ENCODE measurements at places on chromosomes 4 and X.

- peak; percentile 11 for DNase-seq
Measured at GRCh38 chr4:2256156-2256731, 5.7 kb downstream of the MXD4 start.

GRCh38 chr4:81963763-81964020 lies 410.1 kb downstream of the HNRNPD start:
- no peak for DNase-seq

DNA sequence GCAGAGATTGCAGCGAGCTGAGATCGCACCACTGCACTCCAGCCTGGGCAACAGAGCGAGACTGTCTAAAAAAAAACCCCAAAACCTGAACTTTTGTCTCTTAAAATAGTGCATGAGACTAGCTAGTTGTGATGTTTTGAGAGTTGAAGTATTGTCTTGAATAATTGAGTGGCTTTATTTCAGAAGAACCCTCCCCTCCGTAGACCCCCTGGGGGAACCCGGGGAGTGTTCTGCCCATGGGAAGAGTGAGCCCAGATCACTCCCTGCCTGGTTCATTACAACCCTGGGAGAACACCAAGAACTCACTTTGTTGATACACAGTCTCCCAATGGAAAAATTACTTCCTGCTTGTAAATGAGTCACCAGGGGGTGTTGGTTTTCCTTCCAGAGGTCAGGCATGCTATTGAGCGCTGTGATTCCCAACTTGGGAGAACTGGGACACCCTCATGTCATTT lies 65.3 kb upstream of the SHISA3 start:
- no peak for DNase-seq

DNA sequence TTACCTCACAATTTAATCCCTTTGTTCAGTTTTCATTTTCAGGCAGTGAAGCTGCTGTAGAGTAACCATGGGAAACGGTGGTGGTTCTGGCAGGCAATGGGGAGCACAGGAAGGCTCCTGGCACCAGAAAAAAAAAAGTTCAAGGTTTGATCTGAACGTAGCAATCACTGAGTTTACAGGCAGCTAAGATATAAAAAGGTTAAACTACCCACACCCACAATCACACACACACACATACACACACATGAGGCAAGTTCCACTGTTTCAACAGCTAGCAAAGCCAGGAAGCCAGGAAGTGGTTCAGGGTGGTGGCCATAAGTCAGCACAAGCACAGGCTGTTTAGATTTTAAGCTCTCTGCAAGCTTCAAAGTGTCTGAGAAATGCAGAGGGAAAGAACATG lies at the start of gene SULT1B1:
Gene SULT1B1, minus strand, starts transcription at position 166 of the 400 bp plus-strand sequence. CDS start 5,403 bp downstream, outside the sequence.
- peak; percentile 46 for DNase-seq

DNA sequence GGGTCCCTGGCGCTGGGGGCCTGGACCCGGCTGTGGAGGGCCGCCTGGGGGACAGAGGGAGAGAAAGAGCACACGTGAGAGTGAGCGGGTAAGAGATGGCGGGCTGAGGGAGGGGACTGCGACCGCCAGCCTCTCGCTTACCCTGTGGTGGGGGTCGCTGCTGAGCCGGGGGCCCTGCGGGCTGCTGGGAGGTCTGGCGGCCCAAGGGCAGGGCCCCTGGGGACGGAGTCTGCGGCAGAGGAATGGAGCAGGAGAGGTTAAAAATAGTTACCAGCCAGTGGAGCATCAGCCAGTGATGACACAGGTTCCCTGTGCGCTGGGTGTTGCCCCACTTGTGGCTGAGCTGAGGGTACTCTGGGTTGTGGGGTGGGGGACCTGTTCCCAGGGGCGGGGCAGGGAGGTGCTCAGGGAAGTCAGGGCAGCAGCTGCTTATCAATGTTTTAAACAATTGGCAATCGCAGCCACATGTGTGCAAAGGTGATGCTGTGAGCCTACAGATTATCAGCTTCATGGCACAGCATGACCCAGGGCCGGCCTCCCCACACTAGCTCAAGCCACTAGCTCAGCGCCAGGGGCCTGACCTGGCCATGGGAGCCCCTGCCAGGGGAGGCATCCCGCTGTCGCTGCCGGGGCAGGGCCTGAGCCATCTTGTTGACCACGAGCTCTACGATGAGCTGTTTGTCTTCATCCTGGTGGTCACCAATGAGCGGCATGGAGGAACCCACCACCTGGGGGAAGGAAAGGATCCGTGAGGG lies 7.5 kb upstream of the TIMP1 start:
- DNase-seq = peak; percentile 16

- DNase-seq = no peak
Measured at GRCh38 chr4:613126-613525, 12.2 kb upstream of the PDE6B start.

DNA sequence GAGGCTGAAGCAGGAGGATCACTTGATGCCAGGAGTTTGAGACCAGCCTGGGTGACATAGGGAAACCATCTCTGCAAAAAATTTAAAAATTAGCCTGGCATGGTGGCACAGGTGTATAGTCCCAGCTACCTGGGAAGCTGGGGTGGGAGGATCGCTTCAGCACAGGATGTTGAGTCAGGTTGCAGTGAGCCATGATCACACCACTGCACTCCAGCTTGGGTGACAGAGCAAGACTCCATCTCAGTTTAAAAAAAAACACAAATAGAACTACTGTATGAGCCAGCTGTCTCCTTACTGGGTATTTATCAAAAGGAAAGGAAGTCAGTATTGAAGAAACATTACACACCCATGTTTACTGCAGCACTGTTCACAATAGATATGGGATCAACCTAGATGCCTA lies 138.7 kb downstream of the RAP1GDS1 start:
- no peak for DNase-seq

DNA sequence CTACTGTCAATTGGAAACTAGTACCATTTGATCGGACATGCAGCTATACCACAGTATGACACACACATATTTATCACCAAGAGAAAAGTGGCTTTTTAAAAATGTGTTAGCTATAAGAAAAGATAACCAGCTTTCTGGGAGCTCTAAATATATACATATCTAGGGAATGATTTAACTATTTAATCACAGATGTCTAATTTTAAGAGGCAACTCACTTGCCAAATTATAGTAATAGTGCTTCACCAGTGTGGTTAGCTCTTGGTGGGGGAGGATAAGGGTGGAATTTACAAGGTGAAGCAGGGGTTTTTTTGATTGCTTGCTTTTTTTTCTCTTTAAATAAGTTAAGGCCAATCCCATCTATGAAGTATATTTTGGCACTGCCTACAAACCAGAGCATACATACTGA lies 547.7 kb upstream of the DIPK2B start:
- no peak for DNase-seq

DNA sequence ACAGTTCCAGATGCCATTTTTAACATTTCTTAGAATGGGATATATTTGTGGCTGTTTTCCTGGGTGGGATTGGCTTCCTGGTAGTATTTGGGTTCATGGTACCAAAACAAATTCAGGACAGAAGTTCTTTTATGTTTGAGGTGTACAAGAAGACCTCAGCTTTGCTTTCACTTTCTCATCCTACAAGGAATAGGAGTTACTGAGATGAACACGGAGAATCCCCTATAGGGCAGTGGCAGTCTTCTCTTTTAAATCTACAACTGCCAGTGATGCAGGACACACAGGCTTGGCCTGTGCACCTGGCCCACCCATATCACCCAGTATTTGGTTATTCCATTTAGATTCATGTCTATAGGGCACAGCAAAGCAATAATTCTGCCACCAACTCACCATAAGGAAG lies 35.2 kb downstream of the SLC10A7 start:
- DNase-seq = no peak

DNA sequence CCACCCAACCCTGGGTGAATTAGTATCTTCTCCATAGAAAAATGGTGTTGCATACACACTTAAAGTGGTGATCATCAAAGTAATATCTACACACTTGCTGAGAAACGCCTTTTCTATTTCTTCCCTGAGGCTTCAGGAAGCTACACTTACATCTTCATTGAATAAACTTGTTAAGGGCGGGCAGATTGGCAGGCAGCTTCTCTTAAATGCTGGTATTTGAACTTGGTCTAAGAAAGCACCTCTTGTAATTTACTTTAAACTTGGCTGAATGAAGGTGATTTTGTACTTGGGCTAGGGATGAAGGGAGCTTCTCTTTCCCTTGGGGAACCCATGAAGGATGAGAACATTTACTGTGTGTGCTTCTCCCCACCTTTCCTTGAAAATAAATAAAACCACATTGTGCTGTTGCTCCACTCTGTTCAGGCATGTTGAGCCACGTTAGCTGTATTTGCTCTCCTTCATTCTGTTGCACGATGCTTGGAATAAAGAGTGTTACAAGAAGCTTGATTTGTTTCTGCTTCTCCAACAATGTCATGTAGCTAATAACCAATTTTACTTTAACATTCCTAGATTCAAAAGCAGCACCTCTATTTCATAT lies 430.1 kb downstream of the ANKRD50 start:
- no peak for DNase-seq

DNA sequence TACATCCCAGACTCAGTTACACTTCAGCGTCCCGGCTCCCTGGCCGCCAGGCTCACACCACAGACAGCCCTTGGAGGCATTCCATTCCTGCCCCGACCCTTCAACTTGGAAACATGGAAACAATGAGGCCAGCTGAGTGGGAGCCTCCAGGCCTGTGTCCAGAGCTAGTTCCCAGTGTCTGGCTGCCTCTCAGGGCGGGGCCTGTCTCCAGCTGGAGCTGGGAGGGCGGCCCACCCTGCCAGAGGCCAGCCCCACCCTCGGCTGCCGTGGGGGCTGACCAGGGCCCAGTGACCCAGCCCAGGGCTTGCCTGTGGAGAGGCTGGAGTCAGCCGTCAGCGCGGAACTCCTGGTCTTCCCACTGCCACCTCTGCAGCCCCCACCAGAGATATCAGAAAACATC lies 37.4 kb upstream of the SPON2 start:
- DNase-seq = no peak

GRCh38 chr4:99642725-99643489 lies 14.7 kb downstream of the C4orf54 start:
- no peak for DNase-seq

DNA sequence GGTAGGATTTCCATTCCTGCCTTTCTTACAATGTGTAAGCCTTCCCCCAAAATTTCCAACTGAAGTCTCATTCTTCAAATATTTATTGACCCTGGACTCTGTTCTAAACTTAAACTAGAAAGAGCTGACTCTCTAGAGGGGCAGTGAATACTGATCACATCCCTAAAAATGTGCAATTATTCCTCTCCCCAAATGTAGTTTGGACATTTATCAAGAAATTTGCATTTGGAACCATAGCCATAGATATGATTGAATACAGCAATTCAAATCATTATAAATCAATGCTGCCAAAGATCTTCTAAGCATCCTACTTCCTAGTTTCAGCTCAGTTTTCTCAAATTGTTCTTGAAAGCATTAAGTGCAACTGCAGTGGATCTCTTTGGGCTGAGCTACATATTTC lies 525.7 kb downstream of the RAB28 start:
- no peak for DNase-seq

- no peak for DNase-seq
Measured at GRCh38 chrX:2549876-2550275, 49.1 kb upstream of the DHRSX start.

DNA sequence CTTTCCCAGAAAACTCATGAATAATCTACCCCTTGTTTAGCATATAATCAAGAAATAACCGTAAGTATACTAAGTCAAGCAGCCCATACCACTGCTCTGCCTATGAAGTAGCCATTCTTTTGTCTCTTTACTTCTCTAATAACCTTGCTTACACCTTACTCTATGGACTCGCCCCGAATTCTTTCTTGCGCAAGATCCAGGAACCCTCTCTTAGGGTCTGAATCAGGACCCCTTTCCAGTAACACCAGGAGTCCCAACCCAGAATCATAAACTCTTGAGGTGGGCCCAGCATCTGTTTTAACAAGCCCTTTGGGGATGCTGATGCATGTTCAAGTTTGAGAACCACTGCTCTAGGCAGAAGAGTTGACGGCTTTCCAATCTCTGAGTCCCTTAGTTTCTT lies 119.6 kb downstream of the BEND2 start:
- DNase-seq = no peak

DNA sequence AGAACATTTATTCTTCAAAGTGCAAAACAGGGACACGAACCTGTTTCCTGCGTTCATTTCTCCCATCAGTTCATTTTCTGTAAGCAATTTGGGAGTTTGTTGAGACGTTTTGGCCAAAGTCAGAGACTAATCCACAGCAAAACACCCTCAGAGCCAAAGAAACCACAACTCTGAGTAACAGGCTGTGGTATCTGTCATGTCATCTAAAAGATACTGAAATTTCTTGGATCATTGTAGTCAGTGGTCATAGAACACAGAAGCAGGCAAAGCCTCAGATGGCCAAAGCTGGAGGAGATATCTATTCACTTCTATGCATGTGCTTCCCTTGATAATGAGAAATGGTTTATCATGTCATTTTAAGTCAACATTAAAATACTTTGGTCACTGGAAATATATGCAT lies 485.6 kb upstream of the GALNT7 start:
- DNase-seq = no peak

- no peak for DNase-seq
Measured at GRCh38 chr4:152870606-152871005, 65.5 kb upstream of the FHDC1 start.

DNA sequence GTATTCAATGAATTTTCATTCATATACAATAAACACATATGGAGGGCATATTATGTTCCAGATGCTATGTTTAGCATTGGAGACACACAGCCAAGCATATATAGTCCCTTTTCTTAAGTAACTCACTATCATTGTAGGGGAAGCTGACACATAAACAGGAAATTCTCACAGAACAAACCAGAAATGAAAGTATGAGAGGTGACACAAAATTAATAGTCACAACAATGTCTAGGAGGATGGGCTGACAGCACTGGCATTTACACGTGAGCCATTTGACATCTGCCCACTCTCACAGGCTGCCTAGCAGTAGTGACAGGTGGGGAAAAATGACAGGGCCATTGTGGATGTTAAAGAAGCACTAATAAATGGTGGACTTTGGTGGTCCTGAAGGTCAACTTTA lies 2.6 kb upstream of the CNOT6L start:
- DNase-seq = peak; percentile 32

DNA sequence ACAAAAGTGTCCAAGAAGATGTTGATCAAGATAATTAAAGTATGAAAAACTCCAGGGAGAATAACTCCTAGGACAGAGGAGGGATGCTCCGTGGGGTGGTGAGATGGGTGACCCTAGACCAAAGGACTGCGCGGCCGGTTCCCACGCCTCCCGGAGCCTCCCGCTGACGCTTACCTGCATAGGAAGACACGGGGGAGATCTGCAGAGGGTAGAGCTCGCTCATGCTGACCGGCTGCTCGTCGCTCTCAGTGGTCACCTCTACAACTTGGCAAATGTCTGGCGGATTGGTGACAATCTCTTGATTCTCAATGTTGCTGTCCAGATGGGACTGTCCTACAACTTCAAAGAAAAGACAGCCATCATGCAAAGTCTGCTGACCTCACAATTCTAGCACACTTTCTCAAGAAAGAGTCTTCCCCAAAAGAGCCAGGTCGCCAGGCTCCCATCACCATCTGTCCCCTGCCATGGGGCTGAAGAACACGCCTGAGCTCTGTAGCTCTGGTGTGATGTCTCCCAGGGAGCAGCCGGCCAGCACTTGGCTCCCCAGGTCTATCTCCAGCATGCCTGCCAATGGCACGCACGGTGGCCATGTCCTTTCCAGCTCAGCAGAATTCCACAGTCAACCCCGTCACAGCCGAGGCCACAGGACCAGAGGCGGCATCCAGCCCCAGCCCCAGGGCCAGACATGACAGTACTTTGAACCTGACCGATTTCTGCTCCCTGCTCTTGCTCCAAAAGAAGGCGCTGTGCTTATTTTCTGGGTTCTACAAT lies 75.4 kb downstream of the IRF2 start:
- DNase-seq = no peak

- no peak for DNase-seq
Measured at GRCh38 chr4:145791988-145792387, 112.0 kb downstream of the C4orf51 start.

Data from activated T-cell treated with anti-CD3 and anti-CD28 coated beads, Interleukin-2, amount 50 U/mL, for 48 hours (primary cell).